CD4-positive, alpha-beta T cell treated with Interleukin-2 at 100 ng/mL for 4 hours (primary cell): ENCODE measurements at places on chromosomes 1 and 21.

- DNase-seq, result no peak
Observed at GRCh38 chr1:187477103-187477502, 648.4 kb downstream of the PLA2G4A start.

GRCh38 chr1:156959414-156959813 lies 39.0 kb downstream of the LRRC71 start:
- no peak for DNase-seq

- no peak for DNase-seq
Observed at GRCh38 chr1:53116307-53116810, 26.1 kb downstream of the SLC1A7 start.

- no peak for DNase-seq
Observed at GRCh38 chr1:116921301-116921885, 11.7 kb downstream of the PTGFRN start.

- DNase-seq, result no peak
Observed at GRCh38 chr21:33964706-33965325, 49.2 kb upstream of the ATP5PO start.

DNA sequence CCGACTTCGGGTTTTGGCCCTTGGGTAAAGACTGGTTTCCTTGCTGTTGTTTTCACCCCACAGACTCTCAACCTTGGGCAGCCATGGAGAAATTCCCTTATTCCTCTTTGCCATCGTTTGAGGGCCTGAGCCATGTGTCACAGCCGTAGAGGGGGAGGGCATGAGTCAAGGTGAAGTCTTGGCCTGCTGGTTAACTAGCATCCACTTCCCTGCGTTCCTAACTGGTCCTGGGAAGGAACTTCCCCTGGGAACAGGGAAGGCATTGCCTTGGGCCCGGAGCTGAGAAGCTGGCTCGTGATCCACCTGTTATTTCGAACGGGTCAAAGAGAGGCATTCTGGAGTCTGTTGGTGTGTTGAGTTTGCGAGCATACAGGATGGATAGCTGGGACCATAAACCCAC lies 464.9 kb downstream of the CAMTA1 start:
- DNase-seq, result no peak

- DNase-seq, result no peak
Observed at GRCh38 chr1:232676307-232676706, 46.4 kb upstream of the SIPA1L2 start.

- peak; percentile 25 for DNase-seq
Observed at GRCh38 chr1:88877382-88877825, 14.0 kb downstream of the GTF2B start.

DNA sequence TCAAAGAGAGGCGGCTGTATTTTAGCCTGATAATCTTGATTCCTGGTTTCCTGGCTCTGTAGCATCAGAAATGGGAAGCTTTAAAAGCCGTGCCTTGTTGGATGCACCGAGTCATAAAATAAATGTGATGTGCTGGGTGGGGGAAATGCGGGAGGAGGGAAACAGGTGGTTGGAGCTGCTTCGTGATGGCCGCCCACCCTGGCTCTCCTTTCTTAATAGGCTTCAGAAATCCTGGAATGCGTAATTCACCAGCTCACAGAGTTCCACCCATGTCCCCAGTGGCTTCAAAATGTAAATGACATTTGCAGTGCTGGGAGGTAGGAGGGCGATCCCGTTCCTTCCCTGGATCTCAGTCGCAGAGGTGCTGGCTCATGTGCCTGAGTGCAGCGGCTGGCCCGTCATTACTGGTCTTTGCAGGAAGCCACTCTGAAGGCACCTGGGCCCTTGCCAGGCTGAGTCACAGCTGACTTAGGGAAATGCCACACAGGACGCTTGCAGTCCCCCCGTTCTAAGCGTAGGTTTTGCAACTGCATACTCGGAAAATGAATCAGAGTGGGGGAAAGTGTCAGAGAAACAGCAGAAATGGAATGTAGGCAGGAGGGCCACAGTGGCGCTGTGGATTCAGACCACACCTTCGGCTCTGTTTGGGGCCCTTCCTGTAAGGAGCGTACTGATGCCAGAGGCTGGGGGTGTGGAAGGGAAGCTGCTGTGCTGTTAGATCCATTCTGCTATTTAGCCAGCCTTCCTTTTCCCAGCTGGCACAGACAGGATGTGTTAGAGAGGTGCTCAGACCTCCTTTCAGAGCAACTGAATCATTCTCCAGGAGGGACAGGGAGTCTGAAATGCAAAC lies 37.6 kb downstream of the GALNT2 start:
- DNase-seq, result peak; percentile 66

DNA sequence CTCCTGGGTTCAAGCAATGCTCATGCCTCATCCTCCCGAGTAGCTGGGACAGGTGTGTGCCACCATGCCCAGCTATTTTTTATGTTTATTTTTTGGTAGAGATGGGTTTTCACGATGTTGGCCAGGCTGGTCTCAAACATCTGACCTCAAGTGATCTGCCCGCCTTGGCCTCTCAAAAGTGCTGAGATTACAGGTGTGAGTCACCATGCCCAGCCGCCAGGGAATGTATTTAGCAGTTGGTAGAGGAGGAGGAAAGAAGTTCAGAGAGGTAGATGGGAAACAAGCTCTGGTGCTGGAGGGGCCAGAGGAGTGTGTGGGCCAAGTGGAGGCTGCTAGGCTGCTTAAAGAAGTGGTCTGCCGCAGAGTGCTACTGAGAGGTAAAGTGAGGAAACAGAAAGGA lies 6.0 kb downstream of the DOP1B start:
- no peak for DNase-seq

DNA sequence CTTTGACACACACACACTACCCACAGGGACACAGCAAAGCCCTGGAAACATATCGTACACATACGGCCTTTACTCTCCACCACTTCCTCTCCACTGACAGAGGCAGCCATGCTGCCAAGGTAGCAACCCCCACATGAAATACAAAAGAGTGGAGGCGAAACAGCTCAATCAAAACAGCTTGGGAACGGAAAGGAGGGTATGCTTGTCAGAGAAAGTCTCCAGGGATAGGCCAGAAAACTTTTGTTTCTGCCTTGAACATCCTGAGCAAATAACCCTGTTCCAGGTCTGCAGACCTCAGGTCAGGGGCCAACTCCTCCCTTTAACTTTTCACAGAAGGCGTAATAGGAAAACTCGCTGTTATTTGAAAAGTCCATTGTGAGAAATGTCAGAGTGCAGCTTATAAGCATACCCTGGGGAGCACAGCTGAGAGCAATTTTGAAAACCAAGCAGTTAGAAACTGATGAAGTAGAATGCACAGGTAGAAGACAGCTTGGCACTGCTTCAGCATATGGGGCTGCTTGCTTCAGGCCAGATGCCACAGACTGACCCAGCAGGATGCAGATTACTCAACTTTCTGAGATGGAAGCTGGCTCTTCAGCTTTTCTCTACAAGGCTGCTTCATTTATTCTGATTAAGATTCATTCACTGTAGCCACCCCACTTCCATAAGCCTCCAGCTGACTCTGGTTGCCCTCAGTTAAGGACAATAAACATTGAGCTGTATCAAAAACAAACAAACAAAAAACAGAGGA lies 18.0 kb downstream of the KIAA0319L start:
- DNase-seq, result peak; percentile 45

GRCh38 chr1:74596717-74597116 lies 76.9 kb downstream of the ERICH3 start:
- DNase-seq, result no peak
